ENCODE measurements at places on chromosomes 12 and 14.
A peak's percentile ranks its signal among the peaks of the same experiment; 100 is the strongest.

DNA sequence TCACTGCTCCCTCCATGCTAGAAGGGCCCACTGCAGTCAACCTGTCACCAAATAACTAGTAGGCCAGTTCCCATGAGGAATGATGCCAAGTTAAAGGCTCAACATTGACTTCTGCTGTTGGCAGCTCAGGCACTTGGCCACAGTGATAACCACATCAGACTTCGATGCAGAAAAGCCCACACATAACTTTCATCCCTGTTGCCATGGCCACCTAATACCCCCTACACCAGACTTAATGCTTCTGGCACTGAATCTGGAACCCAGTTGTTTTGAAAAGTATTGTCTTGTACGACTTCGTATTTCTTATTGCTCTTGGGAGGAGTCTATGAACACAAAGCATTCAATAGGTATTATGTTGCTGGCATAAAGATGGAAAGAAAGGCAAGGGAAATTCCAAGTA, 44.3 kb upstream of the HELB start:
- DNase-seq = no peak

DNA sequence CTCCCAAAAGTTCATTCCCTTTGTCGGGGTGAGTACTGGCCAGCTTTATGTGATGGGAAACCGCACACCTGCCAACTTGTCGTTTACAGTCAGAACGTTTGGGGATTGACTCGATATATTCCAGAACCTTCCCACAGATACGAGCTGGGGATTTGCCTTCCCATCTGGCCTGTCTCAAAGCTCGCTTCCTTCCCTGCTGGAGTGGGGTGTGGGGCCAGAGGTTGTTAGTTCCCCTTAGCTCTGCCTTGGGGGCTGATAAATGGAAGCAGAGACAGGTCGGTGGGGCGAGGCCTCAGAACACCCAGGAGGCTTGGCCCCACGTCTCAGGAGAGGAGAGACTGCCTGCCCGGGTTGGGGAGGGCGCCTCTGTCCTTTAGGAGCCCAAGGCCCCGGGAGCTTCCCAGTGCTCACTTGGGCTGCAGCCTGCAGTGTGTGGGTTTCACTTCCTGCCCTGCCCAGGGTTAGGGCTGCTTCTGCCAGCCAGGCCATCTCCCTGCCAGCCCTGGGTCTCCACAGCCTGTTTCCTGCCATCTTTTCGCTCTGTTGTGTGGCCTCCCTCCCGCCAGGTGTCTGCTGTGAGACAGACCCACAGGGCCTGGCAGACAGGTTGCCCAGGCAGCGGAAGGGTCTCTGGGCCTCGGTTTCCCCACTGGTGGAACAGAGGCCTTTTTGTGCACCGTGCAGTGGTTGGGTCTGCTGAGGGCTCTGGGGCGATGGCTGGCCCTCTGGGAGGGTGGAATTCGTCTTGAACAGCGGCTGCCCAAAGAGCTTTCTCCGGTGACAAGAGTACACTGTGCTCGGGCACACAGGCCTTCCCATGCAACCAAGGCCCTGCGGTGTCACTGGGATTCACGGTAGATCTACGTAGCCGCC, 8.1 kb upstream of the TEX22 start:
- DNase-seq = no peak

GRCh38 chr12:93273834-93274564, 103.7 kb upstream of the NUDT4 start:
- no peak for DNase-seq

DNA sequence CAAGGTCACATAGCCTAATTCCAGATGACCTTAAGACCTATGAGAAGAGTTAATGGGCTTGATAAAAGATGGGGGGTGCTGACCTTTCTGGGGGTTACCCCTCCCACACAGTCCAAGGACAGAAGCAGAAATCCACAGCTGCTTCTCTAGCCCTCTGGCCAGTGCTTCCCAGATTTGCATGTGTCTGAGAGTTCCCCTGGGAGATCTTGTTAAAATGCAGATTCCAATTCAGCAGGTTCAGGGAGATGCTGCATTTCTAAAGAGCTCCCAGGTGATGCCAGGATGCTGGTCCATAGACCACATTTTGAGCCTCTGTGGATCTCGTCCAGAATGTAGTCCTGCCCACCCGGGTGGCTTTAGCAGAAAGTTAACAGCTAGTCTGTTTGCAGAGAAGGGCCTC, 82.1 kb downstream of the WSCD2 start:
- no peak for DNase-seq

GRCh38 chr14:35299708-35300107, 7.5 kb downstream of the PSMA6 start:
- no peak for DNase-seq

- DNase-seq = no peak
Observed at GRCh38 chr14:30211326-30211725, 283.7 kb upstream of the PRKD1 start.

DNA sequence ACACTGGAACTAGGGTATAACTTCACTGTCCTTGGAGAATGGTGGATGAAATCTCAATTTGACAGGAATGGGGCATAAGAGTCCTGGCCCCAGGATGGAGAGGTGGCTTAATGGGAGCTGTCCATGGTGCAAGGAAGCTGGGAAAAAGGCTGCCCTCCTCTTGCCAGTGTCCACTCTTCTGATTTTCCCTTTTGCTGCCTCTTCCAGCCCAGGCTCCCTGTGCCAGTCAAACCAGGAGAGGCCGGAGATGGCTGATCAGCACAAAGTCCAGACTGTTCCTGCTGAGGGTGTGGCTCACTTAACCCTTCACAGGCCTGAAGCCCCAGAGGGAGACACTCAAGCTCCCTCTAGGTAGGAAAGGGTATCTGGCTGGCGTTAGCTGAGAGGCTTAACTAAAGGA, at the start of gene MYO1A:
TSS of gene MYO1A (minus strand) at position 240 of the 400 bp plus-strand sequence. CDS start 1,806 bp downstream, outside the sequence.
- no peak for DNase-seq

- DNase-seq = no peak
Observed at GRCh38 chr12:120905856-120906384, 1.8 kb upstream of the SPPL3 start.

DNA sequence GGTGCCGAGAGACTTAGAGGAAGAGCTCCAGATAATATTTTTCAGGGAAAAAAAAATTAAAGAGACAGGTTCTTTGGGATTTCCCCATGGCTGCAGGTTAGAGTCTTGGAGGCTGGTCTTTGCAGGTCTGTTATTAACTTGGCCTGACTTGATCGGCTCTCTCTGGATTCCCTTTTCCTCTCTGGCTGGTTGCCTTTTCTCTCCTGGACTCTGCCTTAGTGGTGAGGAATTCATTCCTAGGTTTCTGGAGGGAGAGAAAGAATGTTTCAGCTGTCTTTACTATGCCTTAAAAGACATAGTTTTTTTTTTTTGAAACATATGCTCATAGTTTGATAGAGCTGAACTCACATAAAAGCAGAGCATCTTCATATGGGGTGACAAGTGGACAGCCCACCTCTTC, 336.3 kb downstream of the BMP4 start:
- no peak for DNase-seq

- DNase-seq = no peak
Observed at GRCh38 chr12:107436376-107436775, 249.2 kb upstream of the PWP1 start.

- DNase-seq = no peak
Observed at GRCh38 chr12:88496891-88497371, 83.3 kb downstream of the KITLG start.

- DNase-seq = no peak
Observed at GRCh38 chr12:46553911-46554310, 181.3 kb upstream of the SLC38A2 start.

DNA sequence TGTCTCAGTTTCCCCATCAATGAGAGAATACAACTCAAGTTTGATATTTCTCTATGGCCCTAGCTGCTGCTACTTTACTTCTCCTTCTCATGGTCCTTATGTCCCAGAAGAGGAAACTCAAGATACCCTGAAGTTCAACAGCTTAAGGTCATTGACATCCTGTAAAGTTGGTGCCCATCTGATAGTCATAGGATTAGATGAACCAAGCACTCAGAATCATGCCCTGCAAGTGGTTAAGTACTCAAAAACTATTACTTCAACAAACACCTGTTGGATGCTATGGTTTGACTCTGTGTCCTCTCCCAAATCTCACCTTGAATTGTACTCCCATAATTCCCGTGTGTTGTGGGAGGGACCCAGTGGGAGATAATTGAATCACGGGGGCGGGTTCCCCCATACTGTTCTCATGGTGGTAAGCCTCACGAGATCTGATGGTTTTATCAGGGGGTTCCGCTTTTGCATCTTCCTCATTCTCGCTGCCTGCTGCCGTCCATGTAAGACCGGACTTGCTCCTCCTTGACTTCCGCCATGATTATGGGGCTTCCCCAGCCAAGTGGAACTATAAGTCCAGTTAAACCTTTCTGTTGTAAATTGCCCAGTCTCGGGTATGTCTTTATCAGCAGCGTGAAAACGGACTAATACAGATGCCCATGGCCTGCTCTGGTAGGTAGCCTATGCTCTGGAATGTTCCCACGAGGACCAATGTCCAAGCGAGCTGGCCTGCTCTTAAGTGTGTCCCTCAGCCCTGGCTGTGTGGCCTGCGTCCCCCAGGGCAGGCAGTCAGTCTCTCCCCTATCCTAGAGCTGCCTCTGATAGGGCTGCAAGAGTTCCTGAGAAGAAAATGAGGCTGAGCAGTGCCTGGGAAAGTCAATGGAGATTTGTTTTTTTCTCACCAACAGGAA, 18.1 kb downstream of the CAMKK2 start:
- DNase-seq = no peak

DNA sequence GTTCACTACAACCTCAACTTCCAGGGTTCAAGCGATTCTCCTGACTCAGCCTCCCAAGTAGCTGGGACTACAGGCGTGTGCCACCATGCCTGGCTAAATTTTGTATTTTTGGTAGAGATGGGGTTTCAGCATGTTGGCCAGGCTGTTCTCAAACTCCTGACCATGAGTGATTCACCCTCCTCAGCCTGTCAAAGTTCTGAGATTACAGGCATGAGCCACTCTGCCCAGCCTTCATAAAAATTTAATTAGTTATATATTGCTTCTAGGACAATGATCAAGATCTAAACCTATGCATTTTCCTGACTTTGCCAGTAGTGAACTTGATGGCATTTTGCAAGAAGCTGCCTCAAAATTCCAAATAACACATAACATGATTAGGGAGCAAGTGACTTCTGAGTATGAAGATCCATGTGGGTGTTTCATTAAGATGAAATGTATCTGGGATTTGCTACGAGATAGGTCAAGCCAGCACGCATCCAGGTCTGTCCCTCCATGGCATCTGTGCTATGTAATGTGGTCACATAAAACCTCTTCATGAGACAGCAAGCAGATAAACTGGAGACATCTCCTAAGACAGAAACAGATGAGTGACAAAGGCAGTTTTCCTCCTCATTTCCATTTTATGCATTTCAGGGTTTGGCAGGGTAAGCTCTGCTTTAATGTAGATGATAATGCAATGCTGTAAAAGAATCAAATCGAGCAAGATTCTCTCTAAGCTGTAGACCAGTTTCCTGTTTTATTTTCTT, 319.4 kb upstream of the ATP2B1 start:
- no peak for DNase-seq

GRCh38 chr12:67640863-67641262, 7.7 kb upstream of the DYRK2 start:
- no peak for DNase-seq

- DNase-seq = no peak
Observed at GRCh38 chr14:54942913-54943312, 40.3 kb upstream of the GCH1 start.

- DNase-seq = no peak
Observed at GRCh38 chr12:124381456-124382296, 86.8 kb downstream of the RFLNA start.

DNA sequence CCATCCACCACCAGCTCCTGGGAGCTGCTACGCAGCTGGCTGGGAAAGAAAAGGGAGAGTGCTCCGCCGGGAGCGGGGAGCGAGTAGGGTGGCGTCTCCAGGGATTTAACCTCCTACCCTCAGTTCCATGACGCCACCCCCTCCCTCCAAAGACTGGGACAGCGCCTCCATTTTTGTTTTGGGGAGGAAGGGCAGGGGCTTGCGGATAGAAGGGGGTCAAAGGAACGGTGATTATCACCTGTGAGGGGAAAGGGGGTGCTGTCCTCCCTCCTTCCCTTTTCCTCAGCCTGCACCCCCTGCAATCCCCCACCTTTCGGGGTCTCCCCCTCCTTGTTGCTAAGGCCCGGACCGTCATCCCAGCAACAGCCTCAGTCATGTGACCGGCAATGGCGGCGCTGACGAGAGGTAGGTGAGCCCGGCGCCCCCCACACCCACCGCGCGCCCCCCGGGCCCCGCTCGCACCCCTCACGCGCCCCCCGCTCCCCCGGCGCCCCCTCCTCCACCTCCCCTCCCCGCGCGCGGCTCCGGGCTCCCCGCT, at the start of gene DTX3:
TSS of gene DTX3 (plus strand) at position 371 of the 538 bp plus-strand sequence. CDS start 1,694 bp downstream, outside the sequence.
- DNase-seq = peak; percentile 34

- no peak for DNase-seq
Observed at GRCh38 chr12:65313719-65314317, 35.3 kb downstream of the MSRB3 start.

- no peak for DNase-seq
Observed at GRCh38 chr12:57757771-57758170, 2.9 kb downstream of the MARCHF9 start.

DNA sequence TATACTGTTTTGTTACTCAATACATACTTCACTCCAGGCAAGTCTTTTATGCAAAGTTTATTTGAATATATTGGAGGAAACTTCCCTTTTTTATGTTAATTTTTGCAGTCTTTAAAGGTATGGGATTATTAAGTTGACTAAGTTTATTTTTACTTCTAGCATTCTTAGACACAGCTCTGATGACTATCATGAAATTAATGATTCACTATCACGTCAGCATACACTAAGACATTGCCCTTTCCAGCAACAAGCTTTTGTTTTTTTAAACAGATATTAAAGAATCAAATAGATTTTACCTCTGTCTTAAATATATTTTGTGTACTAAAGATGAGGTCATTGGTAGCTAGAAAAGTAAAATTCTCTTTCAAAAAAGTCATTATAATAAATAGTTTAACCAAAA, 52.1 kb downstream of the DERA start:
- DNase-seq = no peak

DNA sequence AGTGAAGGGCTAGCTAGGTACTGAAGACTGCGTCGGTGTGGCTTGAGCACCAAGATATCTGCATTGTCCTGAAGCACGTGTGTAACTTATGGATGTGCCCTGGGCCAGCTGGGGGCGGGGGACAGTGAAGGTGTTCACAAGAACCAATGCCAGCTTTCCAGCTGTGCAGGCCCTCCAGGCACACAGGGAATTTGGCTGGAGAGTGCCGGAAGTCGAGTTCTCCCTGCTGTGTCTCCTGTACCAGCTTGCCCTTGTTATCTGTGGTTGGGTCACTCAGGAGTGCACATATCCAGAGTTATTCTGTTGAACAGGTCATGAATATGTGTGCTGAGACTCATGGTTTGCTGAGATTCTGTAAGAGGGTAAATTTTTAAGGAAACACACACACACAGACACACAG, 75.9 kb upstream of the CRY1 start:
- no peak for DNase-seq

GRCh38 chr12:51971679-51972421, 20.4 kb downstream of the ACVR1B start:
- no peak for DNase-seq

- DNase-seq = no peak
Observed at GRCh38 chr12:116613256-116613655, 54.1 kb downstream of the MAP1LC3B2 start.

- DNase-seq = peak; percentile 11
Observed at GRCh38 chr14:52013984-52014600, 24.7 kb downstream of the RTRAF start.

All from stimulated activated CD4-positive, alpha-beta T cell treated with anti-CD3 and anti-CD28 coated beads, Interleukin-4, amount 100 ng/mL, for 24 hours (primary cell).